Nasal cavity respiratory epithelium epithelial cell of viscerocranial mucosa (primary cell): ENCODE measurements at places on chromosomes 13 and 19. TPM values are rescaled to one million over a fixed set of nuclear protein-coding genes. Genes with fewer than 3 reads are reported as not detected.

ZNF792 gene
- 0.68 and 4.2 TPM in 2 replicates for total RNA-seq

ZNF560 gene
- 1.6 and 2.7 TPM in 2 replicates for total RNA-seq

CGB8 gene
- total RNA-seq, result not detected in 2 replicates

LRP3 gene
- total RNA-seq, result 5.1 and 31.2 TPM in 2 replicates

LHB gene
- 0.21 and 0.34 TPM in 2 replicates for total RNA-seq

RGCC gene
- total RNA-seq, result 1.4 and 4.1 TPM in 2 replicates

NCAN gene
- total RNA-seq, result under 0.01 TPM in 1 of 2 replicates, not detected in the other

NFIX gene
- 4.1 and 31.2 TPM in 2 replicates for total RNA-seq

PCDH9 gene
- 0.34 and 0.93 TPM in 2 replicates for total RNA-seq

ZNF525 gene
- total RNA-seq, result 16.4 and 33.8 TPM in 2 replicates

WASF3 gene
- total RNA-seq, result 5.1 and 8.0 TPM in 2 replicates

LGALS7 gene
- 12.6 and 32.1 TPM in 2 replicates for total RNA-seq

GPR183 gene
- total RNA-seq, result not detected in 2 replicates

DKKL1 gene
- 0.14 and 0.34 TPM in 2 replicates for total RNA-seq

ZNF616 gene
- 12.6 and 17.5 TPM in 2 replicates for total RNA-seq

CCL25 gene
- not detected in 2 replicates for total RNA-seq

ZNF649 gene
- total RNA-seq, result 14.0 and 17.0 TPM in 2 replicates

FBXO17 gene
- 12.3 and 16.2 TPM in 2 replicates for total RNA-seq

FLT3LG gene
- total RNA-seq, result 0.34 and 1.00 TPM in 2 replicates

ANGPTL4 gene
- 3.4 and 5.9 TPM in 2 replicates for total RNA-seq

ZNF584 gene
- 17.4 and 21.4 TPM in 2 replicates for total RNA-seq

MBD3L3 gene
- not detected in 2 replicates for total RNA-seq

NCR1 gene
- not detected in 2 replicates for total RNA-seq

B3GNT8 gene
- total RNA-seq, result 3.3 and 3.4 TPM in 2 replicates

TMEM190 gene
- not detected in 2 replicates for total RNA-seq

PSG6 gene
- not detected in 2 replicates for total RNA-seq

NTF4 gene
- total RNA-seq, result 4.9 and 5.5 TPM in 2 replicates

PLIN5 gene
- 0.07 TPM in 1 of 2 replicates, not detected in the other for total RNA-seq

NUFIP1 gene
- 4.1 and 7.9 TPM in 2 replicates for total RNA-seq

NTN5 gene
- total RNA-seq, result 0.14 TPM in 1 of 2 replicates, not detected in the other

TEKTIP1 gene
- total RNA-seq, result 0.14 TPM in 1 of 2 replicates, not detected in the other

ZNF837 gene
- total RNA-seq, result 1.6 and 2.7 TPM in 2 replicates
